ENCODE measurements at places on chromosomes 2 and 18.

GRCh38 chr2:42951263-42951938 lies 159.0 kb upstream of the HAAO start:
- DNase-seq, result no peak

GRCh38 chr2:31097962-31098613 lies 40.2 kb downstream of the GALNT14 start:
- no peak for DNase-seq

- DNase-seq, result no peak
These were observed 71.7 kb upstream of the RBMS1 start for GRCh38 chr2:160565099-160565845.

- DNase-seq, result no peak
These were observed 204.2 kb downstream of the LOXHD1 start for GRCh38 chr18:46452820-46453219.

- no peak for DNase-seq
These were observed 275.9 kb downstream of the TMX3 start for GRCh38 chr18:68438983-68439382.

DNA sequence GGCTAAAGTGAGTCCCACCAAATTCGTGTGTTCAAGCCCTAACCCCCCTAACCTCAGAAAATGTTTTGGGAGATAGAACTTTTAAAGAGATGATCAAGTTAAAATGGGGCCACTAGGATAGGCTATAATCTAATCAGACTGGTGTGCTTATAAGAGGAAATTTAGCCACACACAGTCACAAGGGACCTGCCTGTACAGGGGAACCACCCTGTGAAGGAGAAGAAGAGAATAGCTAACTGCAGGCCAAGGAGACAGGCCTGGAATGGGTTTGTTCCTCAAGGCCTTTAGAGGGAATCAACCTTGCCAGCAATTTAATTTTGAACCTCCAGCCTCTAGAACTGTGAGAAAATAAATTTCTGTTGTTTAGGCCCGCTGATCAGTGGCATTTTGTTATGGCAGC lies 36.0 kb upstream of the TANK start:
- no peak for DNase-seq

DNA sequence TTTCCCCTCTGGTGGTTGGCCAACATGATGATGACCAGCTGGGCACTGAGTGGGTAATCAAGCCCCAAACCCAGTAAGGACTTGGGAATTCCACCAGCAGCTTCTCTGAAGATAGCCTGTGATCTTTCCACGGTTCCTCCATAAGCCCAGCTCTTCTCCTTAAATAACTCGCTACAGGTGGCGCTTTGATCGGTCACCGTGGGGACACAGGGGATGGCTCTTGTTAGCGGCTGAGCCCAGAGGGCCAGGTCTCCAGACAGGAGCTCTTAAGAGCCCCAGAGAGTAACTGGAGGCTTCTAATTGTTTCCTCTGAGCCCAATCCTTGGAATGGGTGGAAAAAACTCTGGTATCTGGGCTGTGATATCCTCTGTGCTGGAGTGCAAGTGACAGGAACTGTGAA lies 13.6 kb upstream of the INHBB start:
- no peak for DNase-seq

GRCh38 chr2:182359027-182359989 lies 67.5 kb downstream of the PDE1A start:
- no peak for DNase-seq

DNA sequence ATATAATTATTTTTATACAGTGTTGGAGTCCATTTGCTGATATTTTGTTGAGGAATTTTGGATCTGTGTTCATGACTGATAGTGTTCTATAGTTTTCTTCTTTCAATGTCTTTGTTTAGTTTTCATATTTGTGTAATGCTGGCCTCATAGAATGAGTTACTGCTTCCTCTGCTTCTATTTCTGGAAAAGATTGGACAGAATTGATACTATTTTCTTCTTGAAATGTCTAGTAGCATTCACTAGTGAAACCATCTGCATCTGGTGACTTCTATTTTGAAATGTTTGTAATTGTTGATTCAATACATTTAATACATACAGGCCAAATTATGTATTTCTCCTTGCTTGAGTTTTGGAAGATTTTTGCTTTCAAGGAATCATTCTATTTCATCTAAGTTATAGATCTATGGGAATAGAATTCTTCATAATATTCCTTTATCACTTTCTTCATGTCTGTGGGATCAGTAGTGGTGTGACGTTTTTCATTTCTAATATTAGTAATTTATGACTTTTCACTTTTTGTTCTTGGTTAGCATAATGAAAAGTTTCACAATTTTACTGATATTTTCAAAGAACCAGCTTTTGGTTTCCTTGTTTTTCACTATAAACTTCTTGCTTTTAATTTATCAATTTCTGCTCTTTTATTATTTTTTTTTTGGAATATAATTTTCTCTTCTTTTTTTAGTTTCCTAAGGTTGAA lies 509.9 kb upstream of the VRK2 start:
- no peak for DNase-seq

DNA sequence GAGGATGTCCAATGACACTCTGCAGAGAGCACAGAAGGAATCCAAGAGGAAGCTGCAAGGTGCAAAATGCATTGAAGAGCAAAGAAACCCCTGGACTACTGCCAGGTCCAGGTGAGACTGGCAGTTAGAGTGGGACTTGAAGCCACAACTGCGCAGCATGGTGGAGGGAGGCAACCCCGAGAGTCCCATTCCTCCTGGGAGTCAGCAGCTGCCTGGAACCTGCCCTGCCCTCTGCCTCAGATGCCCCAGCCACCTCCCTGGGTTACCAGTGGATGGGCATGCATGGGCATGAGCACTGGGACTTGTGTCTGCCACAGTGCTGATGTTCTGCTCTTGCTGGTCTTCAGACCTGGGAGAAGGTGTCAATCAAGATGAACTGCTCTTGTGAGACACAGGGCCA lies 43.2 kb downstream of the ANKMY1 start:
- no peak for DNase-seq

DNA sequence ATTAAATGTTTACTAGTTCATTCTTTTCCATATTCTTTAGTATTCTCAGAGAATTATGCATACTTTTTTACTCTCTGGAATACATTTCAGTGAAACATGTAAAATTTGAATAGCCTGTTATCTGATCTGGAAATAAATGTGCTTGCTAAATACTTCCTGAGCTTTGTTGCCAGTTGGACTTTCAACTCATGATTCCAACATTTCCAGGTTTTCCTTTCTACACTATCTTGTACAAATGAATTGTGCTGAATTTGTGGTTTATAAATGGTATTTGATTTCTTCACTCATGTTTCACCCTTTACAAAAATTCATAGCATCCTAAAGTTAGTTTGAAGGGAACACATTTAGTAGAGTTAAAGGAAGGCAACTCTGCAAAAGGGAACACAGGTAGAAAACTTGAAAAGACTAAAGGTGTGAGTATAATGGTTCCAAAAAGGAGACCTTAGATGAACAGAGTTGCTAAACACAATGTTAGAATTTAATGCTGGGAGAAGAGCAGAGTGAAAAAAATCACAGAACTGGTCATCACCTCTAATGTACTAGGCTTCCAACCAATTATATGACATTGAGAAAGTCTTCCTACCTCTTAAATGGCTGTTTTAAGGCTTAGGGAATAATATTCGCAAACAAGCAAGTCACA lies 28.6 kb downstream of the SYT4 start:
- DNase-seq, result no peak

GRCh38 chr2:1488181-1488671 lies 75.0 kb downstream of the TPO start:
- no peak for DNase-seq

GRCh38 chr2:71597756-71598155 lies 144.4 kb downstream of the DYSF start:
- no peak for DNase-seq

- no peak for DNase-seq
These were observed 10.3 kb upstream of the CIB4 start for GRCh38 chr2:26651470-26651771.

- peak; percentile 88 for DNase-seq
These were observed 1569.7 kb upstream of the SLC39A10 start for GRCh38 chr2:194087089-194087958.

DNA sequence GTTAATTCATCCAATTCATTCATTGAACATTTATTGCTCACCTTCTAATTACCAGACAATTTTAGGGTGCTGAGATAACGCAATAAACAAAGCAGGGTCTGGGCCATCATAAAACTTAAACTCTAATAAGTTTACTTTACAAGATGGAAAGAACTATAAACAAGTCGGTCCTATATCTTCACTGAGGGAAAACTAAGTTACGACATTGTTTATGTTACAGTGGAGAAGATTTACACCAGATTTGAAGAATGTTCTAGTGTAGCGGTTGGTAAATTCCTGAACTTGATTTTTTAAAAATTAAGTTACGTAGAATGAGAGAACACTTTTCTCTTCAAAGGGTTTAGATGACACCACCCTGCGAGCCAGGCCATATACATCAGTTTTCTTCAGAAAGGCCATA lies 20.7 kb upstream of the FRZB start:
- no peak for DNase-seq

DNA sequence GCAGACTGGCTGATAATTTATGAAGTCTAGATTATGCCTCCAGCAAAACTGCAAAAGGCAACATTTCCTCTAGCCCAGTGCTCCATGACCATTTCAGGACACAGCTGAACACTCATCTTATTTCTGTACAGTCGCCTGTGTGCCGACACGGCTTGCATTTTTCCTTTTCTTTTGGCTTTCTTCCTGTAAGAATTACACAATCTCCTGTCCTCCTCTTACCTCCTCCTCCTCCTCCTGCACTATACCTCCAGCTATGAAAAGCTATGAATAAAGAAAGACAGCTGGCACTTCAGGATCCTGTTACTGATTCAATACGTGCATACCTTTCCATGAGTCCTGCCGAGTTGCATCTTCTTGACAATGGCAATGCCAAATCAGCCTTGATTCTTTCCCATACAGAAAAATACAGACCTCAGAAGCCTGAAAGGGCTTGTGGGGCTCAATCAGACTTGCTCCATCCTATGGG lies 32.2 kb upstream of the TRIB2 start:
- DNase-seq, result peak; percentile 31

GRCh38 chr2:65700004-65700651 lies 267.7 kb upstream of the SPRED2 start:
- DNase-seq, result no peak

Data from brain (organoid and tissue), 16 donors.